ENCODE measurements at places on chromosomes 1 and 21.

GRCh38 chr1:78834201-78834741 lies 172.3 kb downstream of the ADGRL4 start:
- DNase-seq: no peak

DNA sequence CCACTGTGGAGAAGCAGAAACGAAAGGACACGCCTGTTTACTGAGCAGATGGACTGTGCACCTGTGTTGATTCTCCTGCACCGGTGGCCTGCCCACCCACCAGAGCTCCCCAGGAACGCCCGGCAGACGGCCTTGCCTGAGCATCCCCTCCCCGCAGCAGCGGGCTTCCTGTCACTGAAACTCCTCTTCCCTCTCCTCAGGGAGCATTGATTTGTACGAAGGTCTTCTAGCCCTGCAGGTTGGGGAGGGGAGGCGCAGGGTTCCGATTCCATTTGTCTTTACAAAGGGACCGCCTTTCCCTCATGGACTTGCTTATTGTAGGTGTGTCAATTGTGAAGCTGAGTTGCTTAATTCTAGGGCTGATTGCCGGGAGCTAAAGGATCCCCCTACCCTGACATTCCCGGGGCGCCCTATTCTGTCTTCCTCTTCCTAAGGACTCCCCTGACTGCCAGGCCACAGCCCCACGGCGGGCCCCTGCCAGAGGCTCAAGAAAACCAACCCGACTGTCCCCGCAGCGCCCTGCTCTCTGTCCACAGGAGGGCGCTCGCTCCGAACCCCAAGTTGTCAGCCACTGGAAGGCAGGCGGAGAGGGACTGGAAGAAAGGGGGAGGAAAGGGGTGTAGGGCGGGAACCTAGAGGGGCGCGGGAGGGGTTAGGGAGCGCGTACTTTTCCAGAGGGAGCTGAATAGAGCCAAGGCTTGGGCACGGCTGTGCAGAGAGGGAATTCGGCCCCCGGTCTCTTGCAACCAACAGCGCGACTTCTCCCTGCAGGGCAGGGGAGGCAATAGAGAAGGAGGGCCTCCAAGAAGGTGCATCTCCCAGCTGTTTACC lies 2.8 kb downstream of the S100A6 start:
- peak; percentile 84 for DNase-seq

GRCh38 chr1:78089010-78089409 lies 43.2 kb downstream of the GIPC2 start:
- no peak for DNase-seq

GRCh38 chr1:151585622-151586021 lies 26.2 kb upstream of the SNX27 start:
- DNase-seq: no peak

DNA sequence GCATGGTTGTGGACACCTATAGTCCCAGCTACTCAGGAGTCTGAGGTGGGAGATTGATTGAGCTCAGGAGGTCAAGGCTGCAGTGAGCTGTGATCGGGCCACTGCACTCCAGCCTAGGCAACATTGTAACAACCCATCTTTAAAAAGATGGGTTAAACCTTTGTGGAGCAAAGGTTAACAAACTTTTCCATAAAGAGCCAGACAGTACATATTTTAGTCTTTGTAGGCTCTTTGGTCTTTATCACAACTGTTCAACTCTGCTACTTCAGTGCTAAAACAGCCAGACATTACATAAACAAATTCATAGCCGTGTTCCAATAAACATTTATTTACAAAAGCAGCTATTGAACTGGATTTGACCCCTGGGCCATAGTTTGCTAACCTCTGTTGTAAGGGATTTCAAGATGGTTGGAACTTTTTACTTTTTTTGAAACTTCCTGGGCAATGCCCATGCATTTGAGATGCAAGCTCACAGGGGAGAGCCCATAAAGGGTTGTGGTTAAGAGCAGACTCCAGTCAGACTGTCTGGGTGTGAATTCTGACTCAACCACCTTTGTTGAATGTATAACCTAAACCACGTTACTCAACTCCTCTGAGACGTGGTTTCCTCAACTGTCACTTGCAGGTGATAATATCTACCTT lies 10.8 kb downstream of the INAVA start:
- DNase-seq: no peak

GRCh38 chr1:41683681-41684500 lies 199.4 kb upstream of the EDN2 start:
- no peak for DNase-seq

- no peak for DNase-seq
Observed at GRCh38 chr1:245823408-245824147, 668.8 kb downstream of the KIF26B start.

DNA sequence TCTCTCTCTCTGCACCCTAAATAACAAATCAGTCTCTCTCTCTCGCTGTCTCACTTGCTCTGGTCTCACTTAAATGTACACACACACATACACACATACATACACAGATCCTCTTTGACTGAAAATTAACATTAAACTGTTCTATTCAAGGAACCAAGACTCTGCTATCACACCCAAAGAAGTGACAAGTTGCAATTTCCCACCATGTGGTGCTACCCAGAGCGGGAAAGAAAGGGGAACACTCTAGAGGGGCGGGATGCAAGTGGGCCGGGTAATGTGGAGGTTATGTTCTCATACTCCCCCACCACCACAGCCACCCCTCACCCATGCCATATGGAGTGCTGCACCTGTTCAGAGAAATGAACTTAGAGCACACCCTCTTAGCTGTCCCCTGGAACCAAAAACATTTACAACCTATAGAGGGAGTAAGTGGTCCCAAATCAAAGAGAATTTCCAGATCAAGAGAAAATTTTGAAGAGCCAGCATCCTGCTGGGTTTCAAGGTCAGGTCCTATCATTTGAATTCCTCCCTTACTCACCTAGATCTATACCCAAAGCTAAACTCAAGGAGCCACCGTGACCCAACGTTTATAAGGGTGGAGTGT lies 319.4 kb downstream of the BRINP2 start:
- DNase-seq: no peak

- no peak for DNase-seq
Observed at GRCh38 chr1:5993556-5994491, 1.6 kb upstream of the NPHP4 start.

DNA sequence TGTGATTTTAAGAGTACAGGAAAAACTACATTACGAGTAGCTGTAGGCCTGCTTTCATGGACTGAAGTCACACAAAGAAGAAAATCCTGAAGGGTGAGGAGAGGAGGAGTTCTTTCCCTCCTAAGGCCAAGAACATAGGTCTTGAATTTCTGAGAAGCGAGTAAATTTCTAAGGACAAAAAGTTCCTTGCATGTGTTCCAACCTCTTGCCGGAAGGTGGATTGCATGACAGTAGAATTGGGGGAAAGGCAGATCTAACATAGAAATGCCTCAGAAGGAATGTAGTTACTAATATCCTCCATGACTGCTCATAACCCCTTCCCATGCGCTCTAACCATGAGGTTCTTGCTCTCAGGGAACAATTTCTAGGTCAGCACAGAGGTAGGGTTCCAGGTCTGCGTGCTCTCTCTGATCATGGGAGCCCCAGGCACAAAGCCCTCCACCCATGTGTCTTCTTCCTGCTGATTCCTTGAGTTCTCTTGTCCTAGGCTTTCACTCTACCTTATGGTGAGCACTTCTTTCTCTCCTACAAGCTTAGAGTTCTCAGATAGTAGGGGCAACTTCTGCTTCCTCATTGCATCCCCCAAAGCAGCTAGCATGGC lies 13.7 kb downstream of the CD2 start:
- no peak for DNase-seq

GRCh38 chr1:211281320-211282022 lies 22.3 kb downstream of the RCOR3 start:
- DNase-seq: no peak

DNA sequence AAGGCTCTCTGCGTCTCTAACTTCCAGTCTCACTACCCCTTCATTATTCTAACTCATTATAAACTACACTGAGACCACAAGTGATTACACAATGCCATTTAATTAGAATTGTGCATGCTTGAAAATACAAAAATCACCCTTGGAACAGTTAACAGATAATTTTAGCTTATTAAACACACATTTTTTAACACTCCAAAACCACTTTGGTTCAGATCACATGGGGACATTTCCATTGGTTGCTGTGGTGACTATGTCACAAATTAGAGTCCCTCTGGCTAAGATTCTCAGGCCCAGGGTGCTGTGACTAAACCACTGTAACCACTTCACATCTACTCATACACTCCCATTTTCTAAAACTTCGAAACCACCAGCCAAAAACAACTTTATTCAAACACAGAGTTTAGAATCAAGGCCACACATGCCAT lies 43.0 kb downstream of the JAK1 start:
- no peak for DNase-seq

- no peak for DNase-seq
Observed at GRCh38 chr21:26451081-26451740, 121.9 kb downstream of the CYYR1 start.

DNA sequence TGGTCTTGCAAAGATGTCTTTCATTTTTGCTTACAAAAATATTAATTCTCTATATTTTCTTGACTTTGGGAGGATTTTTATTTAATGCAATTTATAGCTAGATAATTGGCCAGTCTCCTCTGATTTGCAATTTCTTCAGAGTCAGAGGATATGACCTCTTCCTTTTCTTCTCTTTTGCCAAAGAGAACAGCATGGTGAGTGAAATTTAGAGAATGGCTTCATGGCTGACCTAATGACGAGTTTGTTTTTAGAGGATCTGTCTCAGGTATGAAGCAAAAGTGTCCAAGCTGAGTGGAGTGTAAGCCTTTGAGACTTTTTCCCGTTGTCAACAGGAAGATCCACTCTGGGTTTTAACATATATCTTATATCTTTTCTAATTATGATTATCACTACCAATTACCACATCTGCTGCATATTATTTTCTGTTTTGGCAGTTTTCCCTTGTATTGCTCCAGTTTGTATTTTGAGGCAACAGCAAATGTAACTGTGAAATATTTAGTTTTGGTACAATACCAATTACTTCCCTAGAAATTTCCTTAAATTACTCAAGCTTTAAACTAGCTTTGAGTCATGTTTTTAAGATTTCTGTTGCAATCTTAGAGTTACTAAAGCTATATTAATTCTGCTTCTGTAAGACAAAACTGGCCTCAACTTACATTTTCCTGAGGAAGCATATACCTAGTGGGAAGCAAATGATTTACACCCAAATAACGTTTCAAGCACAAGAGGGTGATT lies 332.8 kb upstream of the ZRANB2 start:
- no peak for DNase-seq

- DNase-seq: no peak
Observed at GRCh38 chr21:17612023-17612564, 607 bp downstream of the BTG3 start.

DNA sequence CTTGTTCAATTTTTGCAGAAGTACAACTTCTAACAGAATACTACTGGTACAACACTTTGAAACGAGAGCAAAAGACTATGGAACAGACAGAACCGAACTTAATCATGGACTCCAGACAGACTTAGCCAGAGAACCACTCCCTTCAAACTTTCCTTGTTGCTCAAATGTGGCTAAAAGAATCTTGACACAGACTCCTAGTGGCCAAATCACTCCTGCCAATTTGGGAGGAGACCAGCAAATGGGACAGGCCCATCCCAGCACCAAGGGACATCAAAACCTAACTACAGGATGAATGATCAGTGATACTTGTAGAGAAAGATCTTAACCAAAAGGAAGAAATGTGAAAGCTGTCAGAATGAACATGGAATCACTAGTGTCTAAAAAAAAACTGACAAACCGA lies 154.0 kb downstream of the MATN1 start:
- DNase-seq: no peak

DNA sequence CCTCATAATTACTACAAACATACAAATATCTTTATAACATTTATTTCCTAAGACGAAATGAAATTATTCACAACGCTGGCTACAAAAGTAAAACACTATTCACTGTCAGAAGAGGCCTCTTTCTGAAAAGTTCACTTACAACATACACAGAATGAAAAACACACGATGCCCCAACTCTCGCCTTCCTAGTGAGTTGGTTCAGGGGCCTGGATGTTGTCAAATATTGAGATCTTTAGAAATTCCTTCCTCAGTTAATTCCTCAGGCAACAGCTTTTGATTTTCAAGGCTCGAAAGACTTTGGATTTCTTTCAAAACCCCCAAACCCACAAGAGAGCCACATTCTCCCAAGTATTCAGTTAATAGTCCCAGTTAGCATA lies 14.2 kb upstream of the KCNE1 start:
- no peak for DNase-seq

DNA sequence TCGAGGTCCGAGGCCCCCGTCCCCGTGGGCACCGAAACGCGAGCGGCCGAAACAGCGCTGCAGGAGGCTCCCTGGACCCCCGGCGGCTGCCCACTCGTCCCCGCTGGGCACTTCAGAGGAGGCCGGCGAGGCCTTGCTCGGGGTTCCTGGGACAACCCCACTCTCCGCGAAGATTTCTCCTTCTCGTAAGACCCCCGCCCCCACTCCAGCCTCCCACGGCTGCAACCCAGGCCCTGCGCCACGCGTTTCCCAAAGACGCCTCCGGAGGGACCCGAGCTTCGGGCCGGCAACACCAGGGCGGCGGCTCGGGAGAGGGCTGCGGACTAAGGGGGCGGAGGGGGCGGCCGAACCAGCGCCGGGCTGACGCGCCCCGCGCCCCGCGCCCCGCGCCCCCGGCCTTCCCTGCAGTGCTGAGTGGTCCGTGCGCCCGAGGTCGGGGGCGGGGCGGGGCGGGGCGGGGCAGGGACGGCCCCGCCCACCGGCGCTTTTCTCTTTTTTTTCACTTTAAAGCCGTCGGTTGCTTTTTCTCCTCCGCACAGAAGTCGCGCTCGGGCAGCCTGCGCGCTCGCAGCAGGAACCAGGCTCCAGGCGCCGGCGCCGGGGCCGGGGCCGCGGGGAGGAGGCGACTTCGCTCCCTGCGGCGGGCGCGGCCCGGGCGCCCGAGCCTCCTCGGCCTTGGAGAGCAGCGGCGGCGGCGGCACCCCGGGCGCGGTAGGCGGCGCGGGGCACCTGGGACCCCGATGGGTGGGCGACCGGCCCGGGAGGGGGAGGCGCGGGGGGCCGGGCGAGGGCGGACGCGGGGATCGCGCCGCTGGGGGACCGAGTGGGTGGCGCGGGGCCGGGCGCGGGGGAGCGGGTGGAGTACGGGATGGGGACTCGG lies at the start of gene SPSB1:
Gene SPSB1 (plus strand): TSS at position 534 of the 880 bp plus-strand sequence. CDS start 62,998 bp downstream, outside the sequence.
- DNase-seq: peak; percentile 37

- no peak for DNase-seq
Observed at GRCh38 chr1:114195819-114196218, 42.1 kb upstream of the SYT6 start.

DNA sequence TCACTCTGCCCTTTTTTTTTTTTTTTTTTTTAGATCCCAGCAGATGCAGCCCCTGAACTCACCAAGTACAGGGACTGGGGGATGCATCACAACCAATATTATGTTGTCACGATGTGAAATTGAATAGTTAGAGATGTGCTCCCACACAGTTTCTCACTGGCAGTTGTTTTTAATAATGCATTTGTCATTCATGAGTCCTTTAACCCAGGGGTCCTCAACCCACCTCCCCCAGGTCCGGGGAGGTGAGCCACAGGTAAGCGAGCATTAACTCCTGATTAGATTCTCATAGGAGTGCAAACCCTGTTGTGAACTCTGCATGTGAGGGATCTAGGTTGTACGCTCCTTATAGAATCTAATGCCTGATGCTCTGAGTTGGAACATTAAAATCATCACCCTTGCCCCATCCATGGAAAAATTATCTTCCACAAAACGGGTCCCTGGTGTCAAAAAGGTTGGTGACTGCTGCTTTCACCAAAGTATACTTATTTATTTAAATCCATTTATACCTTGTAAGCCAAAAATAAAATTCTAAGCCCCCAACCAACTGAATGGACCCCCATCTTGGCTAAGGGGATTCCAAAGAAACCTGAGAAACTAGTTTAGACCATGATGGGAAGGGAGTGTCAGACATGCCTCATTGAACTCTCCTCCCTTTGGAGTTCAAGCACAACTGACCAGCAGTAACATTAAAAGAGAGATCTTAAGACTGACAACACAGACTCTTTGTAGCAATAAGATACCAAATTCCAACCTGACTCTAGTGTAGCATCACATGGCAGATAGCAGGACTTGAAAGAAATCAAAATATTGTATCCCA lies 119.3 kb upstream of the ATP1A1 start:
- DNase-seq: no peak

All from DMS 273 treated with DMSO at 0.1 percent for 48 hours (cell line).